Amniotic epithelial cell (primary cell): ENCODE measurements at places on chromosomes 6 and 20.

GRCh38 chr6:151016107-151016506 lies 150.6 kb downstream of the MTHFD1L start:
- DNase-seq = peak; percentile 55

DNA sequence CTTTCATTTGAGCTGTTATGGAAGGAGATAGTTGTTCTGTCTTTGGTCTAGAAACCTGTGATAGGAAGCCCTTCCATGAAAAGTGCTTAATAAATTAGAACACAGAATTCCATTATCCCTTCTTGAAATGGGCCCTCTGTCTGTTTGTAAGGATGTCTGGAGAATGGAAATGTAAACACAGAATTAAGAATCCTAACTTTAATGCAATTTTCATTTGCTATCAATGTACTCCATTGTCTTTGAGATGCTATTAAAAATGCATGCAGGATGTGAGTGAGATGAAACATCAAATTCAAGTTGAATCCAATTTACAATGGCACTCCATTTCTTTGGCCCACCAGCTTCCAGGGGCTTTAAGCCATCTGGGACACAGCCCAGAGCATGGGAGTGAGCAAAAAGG lies 13.9 kb upstream of the AARS2 start:
- DNase-seq = no peak

DNA sequence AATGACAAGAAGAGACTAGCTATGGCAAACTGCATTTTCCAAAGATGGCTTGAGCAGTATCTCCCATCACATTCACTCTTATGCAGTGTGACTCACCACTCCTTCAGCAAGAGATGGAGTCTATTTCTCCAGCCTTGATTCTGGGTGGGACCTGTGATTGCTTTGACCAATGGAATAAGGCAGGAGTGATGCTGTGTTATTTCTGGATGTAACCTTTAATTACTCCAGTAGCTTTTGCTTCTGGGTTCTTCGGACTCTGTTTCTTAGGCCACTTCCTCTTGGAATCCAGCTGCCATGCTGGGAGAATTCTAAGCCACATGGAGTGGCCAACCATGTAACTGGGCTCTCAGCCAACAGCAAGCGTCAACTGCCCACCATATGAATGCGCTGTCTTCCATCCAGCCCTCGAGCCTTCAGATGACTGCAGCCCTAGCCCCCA lies 50.7 kb downstream of the TGM2 start:
- peak; percentile 84 for DNase-seq

DNA sequence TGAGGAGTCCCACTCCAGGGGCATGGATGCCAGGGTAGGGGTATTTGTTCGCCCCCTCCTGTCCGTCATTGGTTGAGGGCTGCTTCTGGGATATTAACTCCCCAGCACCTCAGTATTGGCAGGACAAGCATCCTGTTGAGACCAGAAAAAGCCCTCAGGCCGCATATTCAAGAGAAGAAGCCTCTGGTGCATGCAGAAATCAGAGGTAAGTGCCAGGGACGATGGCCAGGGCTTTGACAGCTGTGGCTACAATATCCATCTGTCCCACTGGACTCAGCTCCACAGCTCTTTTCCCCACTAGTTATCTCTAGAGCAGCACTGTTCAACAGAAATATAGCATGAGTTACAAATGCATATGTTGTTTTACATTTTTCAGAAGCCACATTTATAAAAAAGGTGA lies 651.3 kb downstream of the KIF16B start:
- no peak for DNase-seq

DNA sequence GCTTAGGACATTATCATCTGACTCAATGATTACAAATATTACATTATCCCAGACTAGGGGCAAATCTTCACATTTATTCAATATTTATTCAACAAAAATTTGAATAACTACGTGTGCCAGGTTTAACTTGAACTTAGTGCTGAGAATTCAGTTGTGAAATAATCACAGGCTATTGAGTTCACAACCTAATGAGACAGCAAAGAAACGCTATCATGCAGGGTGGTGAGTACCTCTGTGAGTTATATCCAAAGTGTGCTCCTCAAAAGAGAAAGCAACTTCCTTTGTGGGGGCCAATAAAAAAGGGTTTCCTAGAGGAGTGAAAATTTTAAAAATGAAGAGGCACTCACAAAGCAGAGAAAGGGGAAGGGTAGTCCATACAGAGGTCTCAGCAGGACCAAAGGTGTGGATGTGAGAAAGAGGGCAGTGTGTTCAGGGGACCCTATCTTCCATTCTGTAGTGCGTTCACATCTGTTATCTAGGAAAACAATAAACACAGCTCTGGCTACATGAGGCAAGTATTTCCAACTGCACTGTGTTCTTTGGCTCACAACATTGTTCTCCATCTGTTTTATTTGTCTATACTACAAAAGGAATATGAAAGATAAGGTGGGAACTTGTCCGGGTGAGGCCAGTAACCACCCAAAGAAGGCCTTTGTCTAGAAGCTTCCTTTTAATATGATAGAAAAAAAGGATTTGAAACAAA lies 155.4 kb upstream of the MARCKS start:
- peak; percentile 54 for DNase-seq

DNA sequence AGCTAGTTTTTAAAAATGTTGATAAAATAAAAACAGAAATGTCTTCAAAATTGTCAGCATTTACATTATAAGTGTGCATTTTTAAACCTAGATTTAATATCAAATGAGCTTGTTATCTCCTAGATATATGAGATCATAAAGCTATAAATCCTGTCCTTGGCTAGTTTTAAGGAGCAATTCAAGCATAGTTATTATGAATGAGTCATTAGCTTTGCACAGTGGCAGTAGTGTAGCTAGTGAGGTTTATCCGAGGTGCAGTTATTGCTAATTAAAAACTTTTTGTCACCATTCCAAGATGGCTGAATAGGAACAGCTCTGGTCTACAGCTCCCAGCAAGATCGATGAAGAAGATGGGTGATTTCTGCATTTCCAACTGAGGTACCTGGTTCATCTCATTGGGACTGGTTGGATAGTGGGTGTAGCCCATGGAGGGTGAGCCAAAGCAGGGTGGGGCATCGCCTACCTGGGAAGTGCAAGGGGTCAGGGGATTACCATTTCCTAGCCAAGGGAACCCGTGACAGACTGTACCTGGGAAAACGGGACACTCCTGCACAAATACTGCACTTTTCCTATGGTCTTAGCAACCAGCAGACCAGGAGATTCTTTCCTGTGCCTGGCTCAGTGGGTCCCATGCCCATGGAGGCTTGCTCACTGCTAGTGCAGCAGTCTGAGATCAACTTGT lies 108.8 kb upstream of the SYNCRIP start:
- DNase-seq = no peak

DNA sequence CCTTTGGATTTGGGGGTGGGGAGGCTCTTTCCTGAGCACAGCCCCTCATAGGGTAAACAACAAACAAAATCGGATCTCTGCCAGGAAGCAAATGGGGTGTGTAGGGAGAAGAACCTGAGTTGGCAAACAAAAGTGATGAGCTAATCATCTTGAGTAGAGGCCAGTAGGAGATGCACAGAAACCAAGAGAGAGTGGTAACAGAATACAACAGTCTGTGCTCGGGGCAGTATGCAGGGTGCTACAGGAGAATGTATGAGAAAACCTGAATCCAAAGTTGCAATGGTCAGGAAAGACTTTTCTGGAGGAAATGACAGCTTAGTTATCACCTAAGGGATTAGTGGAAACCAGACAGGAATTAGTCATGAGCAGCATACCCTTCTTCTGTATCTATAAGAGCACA lies 177.8 kb downstream of the CDKAL1 start:
- peak; percentile 70 for DNase-seq

GRCh38 chr6:150662814-150663213 lies 63.1 kb downstream of the PLEKHG1 start:
- DNase-seq = no peak

- no peak for DNase-seq
Observed at GRCh38 chr20:5614506-5614905, 135.7 kb upstream of the SHLD1 start.

- no peak for DNase-seq
Observed at GRCh38 chr6:41871691-41872090, 23.5 kb downstream of the USP49 start.

- DNase-seq = peak; percentile 35
Observed at GRCh38 chr6:20708367-20709124, 174.3 kb downstream of the CDKAL1 start.

GRCh38 chr20:5667705-5668528 lies 82.3 kb upstream of the SHLD1 start:
- DNase-seq = no peak

DNA sequence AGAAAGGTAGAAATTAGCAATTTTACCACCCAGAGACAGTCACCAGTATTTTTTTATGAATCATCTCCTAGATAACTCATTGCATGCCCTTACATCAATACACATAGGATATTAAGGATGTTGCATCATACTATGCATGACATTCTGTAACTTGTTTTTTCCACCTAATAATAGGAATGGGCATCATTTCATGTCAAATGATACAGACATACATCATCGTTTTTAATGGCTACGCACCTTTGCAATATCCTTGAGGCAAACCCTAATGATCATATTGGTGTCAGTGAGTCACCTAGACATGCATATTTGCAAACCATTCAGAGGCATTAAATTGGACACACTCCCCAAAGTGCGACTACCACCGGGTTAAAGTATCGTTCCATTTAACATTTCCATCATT lies 309.7 kb upstream of the AGPAT4 start:
- no peak for DNase-seq

- DNase-seq = peak; percentile 46
Observed at GRCh38 chr20:33791959-33792597, 19.1 kb upstream of the CHMP4B start.

DNA sequence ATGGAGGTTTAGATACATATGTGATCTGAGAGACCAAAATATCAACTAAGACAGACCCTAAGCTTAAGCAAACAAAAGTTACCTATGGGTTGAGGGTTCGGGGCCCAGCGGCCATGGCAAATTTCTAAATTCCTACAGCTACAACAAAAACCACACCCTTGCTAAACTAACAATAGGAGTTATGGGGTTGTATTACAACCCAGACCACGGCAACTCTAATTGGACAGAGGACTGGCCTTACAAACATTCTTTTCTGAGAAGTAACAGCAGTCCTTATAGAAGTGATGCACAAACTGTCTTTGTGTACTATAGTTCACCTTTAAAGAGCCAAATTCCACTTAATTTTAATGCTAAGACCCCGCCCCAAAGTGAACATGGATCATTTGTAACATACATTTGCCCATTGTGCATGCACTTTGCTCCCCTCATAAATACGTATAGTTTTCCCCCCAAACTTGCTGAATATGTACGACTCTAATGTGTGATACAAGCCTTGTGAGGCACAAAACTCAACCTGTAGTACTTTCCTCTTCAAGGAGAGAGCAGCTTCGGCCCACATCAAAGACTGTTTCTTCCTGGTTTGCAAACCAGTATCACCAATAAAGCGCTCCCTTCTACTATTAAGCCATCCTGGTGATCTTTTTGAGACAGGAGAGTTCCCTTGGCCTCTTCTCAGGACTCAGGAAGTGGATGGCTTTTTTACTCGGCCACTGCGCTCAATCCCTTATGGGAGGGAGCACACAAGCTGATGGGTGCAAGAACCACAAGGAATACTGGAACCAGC lies 25.6 kb upstream of the MBOAT1 start:
- no peak for DNase-seq

DNA sequence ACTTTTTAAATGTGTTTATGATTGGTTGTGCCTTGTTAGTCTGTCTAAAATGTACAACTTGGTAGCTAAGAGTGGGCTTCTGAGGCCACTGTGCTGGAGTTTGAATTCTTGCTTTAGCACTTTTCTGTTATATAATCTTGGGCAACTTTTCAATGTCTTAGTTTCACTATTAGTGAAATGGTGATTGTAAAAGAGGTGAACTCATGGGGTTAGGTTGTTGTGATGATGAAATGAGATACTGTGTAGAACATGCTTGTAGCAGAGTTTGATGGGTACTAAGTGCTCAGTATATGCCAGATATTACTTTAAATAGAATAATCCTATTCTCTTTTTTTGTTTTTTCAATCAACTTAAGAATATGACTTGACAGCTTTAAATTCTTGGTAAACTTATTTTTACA lies 624.7 kb downstream of the CD109 start:
- DNase-seq = no peak

- DNase-seq = peak; percentile 73
Observed at GRCh38 chr6:11851387-11851786, 72.8 kb upstream of the ADTRP start.

DNA sequence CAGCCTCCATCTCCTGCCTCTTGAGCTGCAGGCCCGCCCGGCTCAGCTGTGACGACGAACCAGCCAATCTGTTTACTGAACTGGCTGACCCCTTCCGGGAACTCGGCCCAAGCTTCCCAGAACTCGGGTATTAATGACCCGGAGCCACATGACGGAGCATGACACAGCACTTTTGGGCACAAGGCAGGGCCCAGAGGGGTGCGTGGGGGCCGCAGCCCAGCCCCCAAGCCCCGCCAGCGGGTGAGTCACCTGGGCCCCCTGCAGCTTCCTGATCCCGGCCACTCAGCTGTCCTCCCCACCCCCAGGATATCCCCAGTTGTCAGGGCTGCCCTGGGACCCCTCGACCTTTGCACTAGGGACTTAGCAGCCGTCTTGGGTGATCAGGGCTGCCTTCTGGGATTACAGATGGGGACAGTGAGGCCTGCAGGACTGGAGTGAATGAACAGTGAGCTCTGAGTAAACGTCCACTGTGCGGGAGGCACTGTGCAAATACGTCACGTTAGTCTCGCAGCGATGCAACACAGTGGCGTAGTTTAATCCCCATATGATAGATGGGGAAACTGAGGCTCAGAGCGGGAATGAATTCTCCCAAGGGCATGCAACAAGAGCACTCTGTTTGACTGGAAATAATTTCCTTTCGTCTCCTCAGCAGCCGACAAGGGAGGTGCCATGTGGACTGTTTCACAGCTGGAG lies 102.1 kb downstream of the CEBPB start:
- peak; percentile 92 for DNase-seq

- no peak for DNase-seq
Observed at GRCh38 chr20:64158346-64159285, 5.6 kb upstream of the MYT1 start.

GRCh38 chr6:83756565-83756964 lies 47.7 kb upstream of the SNAP91 start:
- DNase-seq = no peak

GRCh38 chr6:3825851-3826581 lies 23.2 kb upstream of the FAM50B start:
- DNase-seq = peak; percentile 99

DNA sequence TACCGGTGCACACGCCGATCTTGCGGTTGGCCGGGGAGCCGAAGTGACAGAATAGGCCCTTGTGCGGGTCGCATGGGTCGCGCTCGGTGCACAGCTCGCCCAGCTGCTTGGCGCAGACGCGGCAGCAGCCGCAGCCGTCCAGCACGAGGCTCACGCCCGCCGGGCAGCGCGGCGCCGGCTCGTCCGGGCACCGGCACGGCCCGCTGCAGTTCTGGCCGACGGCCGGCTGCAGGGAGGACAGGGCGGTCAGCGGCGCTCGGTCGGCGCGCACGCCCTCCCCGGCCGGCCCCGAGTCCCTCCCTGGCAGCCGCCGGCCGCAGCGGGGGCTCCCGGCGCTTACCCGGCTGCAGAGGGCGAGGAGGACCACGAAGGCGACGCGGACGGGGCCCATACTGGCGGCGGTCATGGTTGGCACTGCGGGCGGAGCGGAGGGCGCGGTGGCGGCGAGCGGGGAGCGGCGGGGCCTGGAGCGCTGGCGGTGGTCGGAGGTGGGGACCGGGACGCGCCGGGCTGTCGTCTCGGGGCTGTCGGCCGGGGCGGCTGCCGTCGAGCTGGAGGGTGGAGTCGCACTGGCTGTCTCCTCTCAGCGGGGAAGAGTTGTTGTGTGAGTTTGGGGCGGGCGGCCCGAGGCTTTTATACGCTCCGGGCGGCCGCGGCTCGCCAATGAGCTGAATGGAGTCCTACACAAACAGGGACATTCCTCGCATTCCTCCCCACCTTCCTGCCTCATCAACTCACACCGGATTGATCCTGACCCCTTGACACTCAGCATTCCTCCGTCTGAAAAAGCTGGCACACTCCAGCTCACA lies at the start of gene CCN2:
Gene CCN2 (minus strand): TSS at position 606 of the 809 bp plus-strand sequence. CDS start 200 bp downstream, at position 406.
- peak; percentile 96 for DNase-seq

GRCh38 chr6:16446273-16446672 lies 207.9 kb downstream of the GMPR start:
- no peak for DNase-seq
